Fibroblast of villous mesenchyme (primary cell): ENCODE measurements at places on chromosomes 2 and 18.

DNA sequence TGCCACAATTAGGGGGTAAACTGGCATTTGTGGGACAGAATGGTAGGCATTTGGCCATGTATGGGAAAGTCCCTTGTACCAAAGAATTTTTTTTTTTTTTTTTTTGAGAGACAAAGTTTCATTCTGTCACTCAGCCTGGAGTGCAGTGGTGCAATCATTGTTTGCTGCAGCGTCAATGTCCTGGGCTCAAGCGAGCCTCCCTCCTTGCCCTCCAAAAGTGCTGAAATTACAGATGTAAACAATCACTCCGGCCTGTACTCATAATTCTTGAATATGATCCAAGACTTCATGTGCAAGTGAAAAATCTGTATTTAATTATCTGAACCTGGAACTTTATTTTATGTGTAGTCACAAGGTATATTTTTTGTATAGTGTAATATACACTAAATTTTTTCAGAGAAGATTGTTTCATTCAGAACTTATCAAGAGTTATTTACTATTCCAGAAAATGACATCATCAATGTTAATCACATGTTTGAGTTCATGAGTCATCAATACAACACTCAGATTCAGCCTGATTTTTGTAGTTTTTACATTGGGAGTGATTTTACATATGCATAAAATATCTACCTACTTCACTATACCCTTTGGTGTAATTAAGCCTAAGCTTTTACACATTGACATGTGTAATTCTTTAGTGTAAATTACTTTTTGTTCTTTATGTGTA, 138.7 kb upstream of the L3MBTL4 start:
- no peak for DNase-seq

DNA sequence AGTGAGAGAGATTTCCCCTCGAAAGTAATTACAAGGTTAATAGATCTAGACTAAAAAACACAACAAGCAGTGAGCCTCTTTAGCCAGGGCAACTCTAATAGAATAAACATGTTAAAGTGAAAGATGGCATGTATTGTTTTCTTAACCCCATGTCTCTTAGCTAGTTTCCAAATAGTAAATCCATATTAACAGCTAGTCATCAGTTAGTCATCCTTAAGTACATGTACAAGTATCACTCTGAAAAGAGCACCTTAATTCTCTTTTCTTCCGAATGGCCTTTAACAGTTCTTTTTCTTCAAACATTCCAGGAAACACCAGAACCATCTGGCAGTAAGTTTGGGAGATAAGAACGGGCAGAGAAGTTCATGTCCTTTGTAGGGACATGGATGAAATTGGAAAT, 1480.0 kb downstream of the LRP1B start:
- DNase-seq: no peak

DNA sequence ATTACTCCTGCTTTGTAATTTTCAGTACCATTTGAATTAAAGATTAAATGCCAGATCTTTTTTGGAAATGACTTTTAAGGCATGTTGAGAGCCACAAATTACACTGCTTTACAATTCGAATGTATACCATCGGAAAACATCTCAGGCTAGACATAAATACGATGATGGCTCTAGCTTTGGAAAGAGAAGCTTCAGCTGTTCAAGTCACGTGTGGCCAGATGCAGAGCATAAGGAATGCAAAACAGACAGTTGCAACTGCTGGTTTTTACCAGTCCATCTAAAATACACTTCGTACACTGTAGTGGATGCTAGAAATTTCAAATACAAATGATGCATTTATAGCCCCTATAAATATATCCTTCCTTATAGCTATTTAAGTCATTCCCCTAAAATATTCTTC, 8.0 kb downstream of the ZNF516 start:
- peak; percentile 77 for DNase-seq

DNA sequence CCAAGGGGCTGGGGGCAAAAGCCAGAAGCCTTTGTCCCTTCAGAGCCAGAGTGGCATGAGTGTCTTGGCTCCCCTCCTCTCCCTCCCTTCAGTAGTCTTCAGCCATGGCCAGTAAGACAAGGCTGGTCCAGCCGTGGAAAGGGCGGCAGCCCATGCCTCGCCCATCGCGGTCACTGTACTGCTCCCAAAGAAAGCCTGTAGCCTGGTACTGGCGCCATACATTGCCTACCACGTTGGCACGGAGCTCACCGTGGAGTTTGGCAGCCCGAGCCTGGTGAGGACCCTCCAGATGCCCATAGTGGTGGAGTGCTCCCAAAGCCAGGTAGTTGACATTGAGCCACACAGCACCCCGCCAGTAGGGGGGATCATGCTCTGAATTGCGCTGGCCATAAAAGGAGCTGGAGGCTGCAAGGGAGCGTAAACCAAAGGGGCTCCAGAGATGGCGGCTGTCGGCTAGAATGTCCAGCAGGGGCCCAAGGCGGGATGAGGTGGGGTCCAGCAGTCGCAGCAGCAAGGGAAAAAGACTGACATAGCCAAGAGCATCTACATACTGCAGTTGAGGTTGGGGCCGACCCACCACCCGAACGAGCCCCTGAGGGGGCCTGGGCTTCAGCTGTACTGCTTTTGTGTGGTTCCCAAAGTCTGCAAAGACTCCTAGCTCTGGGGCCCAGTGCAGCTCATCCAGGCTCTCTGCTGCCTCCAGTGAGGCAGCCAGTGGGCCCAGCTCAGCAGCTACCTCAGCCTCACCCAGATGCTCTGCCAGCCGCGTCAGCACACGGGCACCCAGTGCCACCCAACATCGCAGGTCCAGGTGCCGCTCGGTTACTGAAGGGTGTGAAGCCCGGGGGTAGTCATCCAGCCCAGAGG, 3.2 kb downstream of the WBP1 start:
- no peak for DNase-seq

DNA sequence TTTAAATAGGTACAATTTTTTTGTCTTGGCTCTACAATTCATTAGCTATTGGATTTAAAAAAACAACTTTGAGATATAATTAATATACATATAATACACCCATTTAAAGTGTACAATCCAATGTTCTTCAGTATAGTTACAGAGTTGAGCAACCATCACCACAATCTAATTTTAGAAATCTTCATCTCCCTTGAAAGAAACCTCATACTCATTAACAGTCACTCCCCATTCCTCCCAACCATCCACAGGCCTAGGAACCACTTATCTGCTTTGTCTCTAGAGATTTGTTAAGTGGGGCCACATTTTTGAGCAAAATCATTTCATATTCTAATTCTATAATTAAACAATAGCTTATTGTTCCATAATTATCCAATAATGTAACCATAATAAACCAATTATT, 32.6 kb downstream of the MRPL33 start:
- peak; percentile 40 for DNase-seq

GRCh38 chr2:37617119-37617892, 54.1 kb downstream of the CDC42EP3 start:
- no peak for DNase-seq

DNA sequence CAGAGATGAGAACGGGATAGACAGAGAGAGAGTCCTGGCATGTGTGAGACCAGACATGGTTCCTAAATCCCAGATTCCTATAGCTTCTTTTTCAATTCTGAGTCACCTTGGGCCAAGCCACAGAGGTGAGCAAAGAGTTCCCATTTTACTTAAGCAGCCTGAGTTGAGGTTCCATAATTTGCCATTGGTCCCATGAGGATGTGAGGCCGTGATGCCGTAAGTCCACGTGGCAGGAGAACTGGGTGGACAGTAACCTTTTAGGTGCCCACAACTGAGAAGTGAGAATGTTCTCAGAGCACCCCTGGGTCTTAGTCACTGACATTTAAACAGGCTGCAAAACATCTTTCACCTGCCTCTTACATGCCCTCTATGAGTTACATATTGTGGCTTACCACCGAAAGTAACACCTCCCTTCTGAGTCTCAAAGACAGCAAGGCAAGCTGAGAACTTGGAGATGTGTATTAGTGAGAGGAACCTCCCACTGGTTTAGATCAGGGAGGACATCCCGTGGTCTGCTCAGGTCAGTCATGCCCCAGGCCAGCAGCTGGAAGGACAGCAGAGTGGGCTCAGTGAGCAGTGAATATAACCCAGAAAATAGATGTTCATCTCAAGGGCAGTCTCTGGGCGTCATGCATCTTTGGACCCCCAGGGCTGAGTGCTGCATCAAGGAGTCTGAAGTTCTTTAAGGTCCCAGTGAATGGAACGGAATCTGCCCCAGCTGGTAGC, 127.9 kb upstream of the LGALSL start:
- DNase-seq: no peak

DNA sequence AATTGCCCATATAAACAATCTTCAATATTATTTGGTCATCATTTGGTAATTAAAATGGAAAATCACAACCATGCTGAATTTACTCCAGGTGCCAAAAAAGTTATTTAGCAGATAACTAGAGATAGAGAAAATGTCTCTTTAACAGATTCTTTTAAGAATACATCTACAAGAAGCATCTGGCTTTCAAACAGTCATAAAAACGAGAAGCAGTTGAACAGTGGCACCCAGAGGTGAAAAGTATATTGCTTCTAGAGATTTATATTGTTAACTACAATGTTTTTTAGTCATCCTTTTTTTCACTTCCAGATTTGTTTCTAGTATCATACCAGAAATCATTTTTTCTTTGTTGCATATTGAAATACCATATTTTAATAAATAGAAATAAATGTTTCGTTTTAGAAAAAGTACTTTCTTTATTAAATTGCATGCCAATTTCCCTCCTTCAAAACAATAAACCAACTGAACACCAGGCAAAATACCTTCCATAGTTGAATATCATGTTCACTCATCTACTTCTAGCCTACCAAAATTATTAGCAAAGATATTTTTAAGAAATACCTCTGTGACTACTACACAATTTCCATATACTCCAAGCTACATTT, 65.4 kb upstream of the HNRNPA3 start:
- peak; percentile 71 for DNase-seq

- DNase-seq: no peak
Observed at GRCh38 chr2:106316915-106317314, 122.8 kb upstream of the UXS1 start.

GRCh38 chr2:71938108-71938507, 209.6 kb downstream of the CYP26B1 start:
- no peak for DNase-seq

GRCh38 chr2:236164925-236165841, 3.0 kb downstream of the GBX2 start:
- no peak for DNase-seq

DNA sequence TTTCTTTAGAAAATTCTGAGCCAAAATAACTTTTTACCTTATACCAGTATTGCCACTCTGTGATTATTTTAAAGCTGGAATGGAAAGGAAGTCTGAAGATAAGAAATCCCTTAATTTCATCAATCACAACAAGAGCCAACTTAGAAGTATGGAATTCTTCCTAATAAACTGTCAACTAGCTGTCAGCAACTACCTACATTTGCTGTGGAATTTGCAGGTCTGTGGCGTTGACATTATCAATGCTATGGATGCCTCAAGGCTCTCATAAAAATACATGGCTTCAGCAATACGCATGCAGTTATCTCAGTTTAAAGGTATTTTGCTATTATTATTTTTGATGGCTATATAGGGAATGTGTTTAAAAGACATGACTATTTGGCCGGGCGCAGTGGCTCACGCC, 108.5 kb downstream of the ABCA12 start:
- no peak for DNase-seq

DNA sequence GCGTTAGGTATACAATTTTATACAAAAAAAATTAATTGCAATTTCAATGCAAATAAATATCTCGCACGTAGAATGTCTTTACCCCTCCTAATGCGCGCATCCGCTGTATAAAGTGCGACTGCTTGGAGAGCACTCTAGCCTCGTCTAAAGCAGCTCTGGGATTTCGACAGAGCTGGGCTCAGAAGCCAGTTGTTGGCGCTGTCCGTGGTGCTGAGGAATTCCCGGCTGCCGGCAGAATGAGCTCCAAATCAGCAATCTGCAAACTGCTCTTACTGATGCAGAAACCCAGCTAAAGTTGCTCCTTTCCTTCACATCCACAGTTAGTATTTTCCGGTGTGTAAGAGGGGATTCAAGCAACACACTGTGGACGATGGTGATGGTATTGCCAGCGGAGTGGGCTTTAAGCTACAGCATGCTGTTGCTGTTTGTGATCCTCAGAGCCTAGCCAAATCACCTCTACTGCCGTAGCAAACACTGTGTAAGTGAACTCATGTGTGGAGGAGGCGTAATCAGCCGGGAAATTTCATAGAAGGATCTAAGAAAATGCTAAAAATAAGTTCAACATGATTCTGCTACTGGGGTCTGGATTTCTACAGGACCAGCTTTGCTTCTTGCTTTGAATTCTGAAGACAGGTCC, at the start of gene VWC2L:
Gene VWC2L (plus strand): TSS at position 137 of the 637 bp plus-strand sequence. CDS start 3,140 bp downstream, outside the sequence.
- DNase-seq: peak; percentile 66

GRCh38 chr18:9001209-9001608, 101.3 kb upstream of the NDUFV2 start:
- no peak for DNase-seq

GRCh38 chr2:51711766-51712165, 679.8 kb upstream of the NRXN1 start:
- DNase-seq: no peak

DNA sequence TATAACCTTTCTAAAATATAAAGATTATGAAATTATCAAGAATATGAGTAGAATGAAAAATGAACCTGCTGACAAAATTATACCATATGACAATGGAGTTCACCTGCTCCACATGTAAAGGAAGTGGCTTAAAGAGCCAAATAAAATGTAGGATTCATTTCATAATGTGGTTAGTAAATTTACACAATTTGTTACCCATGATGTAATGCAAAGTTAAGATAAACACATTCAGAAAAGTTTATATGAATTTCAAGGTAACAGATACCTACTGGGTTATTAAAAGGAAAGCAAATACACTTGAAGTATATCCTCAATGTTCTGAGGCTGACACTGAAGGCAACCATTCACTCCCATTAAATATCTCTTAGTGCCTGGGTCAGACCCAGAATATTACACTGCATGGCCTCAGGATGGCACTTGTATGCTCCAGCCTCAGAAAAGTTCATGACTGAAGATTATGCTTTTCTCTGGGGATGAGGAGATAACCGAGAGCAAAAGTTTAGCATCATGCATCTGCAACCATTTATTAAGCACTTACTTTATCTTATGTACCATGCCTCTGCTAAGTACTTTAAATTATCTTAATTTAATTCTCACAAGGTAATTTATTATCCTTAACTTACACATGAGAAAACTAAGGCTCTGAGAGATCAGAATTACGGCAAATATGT, 6.2 kb downstream of the STRN start:
- no peak for DNase-seq

- DNase-seq: peak; percentile 97
Observed at GRCh38 chr2:151828143-151828889, at the start of gene ARL5A. TSS of gene ARL5A (minus strand) at chr2:151828421. CDS start at chr2:151828176, 245 bp downstream.

DNA sequence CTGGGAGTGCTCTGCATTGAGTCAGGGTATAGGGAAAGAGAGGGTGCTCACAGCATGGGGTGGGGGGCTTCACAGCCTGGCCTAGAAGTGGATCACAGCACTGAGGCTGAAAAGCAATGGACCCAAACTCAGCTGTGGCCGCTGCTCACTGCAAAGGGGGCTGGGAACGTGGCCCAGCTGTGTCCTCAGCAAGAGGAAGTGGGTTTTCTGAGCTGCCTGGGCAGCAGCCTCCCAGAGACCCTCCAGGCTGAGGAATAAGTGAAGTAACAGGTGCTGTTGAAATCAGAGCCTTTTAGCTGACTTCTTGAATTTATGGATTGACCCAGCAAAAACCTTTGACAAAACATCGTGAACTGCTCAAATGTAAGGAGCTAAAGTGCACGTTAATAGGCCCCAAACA, 35.2 kb downstream of the PTGR3 start:
- no peak for DNase-seq

GRCh38 chr18:49610022-49610445, 48.2 kb downstream of the LIPG start:
- no peak for DNase-seq
